ENCODE measurements at places on chromosomes 11 and 22.

GRCh38 chr11:31617246-31617645 is 107.7 kb downstream of the ELP4 start:
- DNase-seq, result no peak

GRCh38 chr22:35739931-35740380 is 22.3 kb downstream of the APOL5 start:
- no peak for DNase-seq

- no peak for DNase-seq
Observed at GRCh38 chr11:73415854-73416615, 39.8 kb downstream of the RELT start.

- no peak for DNase-seq
Observed at GRCh38 chr22:38401336-38402084, 53.5 kb downstream of the KCNJ4 start.

GRCh38 chr11:1229471-1230120 is 6.7 kb downstream of the MUC5B start:
- DNase-seq, result no peak

All from activated CD8-positive, alpha-beta memory T cell treated with anti-CD3 and anti-CD28 coated beads for 24 hours (primary cell).